Foreskin fibroblast (primary cell): ENCODE measurements at places on chromosomes 12 and 14.

GRCh38 chr12:115320967-115321366, 637.0 kb upstream of the TBX3 start:
- DNase-seq = no peak

DNA sequence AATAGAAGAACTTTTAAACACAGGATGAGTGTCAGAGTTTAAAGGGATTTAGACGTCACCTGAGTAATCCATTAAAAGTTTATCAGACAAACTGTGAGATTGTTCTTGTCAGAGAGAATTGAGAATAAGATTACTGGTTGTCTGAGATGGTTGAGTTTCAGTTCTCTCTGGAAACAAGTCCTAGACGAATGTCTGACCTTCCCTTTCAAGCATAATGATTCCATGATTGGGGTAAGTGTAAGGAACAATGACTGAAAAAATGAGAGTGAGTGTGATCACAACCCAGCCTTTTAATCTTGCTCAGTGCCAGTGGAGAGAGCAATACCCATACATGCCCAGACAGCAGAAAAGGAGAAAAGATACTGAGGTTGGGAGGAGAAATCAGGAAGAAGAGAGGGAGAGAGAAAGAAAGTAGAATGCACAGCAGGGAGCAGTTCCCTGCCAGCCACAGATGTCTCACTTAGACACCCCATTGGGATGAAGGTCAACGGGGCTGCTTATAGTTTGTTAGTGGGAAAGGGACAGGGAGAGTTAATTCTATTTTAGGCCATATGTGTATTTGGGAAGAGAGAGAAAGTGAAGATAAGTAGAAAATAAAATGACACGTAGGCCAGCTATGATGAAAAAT, 4.3 kb downstream of the GRIP1 start:
- DNase-seq = no peak

- no peak for DNase-seq
These were observed 18.3 kb downstream of the IL26 start for GRCh38 chr12:68207276-68207675.

GRCh38 chr14:22218728-22219127, 370.3 kb downstream of the DAD1 start:
- DNase-seq = no peak

DNA sequence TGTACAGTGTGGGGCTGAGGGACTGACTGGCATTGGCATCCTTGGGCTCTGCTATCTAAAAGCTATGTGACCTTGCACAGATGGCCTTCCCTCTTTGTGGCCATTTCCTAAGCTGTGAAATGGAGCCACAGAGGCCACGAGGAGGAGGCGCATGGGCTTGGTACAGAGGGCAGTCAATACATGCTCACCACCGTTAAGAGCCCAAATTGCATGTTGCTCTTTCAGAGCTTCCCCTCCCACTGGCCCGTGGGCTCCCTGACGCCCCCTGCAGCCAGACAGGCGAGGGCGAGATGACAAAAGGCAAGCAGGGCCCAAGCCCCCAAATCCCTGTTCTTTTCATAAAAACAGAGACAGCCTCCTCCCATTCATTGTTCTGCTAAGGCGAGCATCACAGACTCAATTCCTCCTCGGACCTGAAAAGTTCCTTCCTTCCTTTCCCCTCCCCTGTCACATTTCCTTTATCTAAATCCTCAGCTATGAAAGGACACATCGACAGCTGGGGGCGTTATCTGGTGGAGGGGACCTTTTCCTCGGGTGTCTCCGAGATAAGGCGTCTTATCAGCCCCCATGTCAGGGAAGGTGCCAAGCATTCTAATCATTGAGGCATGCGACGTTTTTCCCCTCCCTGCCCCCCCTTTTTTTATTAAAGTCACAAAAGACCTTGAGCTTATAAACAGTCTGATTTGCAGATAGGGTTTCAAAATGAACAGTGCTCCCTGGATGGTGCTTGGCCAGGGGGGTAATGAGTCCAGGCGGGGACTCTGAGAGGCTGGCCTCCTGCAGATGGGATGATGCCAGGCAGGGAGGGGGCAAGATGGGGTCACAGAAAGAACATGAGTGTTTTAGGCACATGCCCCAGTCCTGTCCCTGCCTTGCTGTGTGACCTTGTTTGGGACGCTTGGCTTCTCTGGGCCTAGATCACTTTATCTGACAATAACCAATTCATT, 26.4 kb downstream of the FAM222A start:
- DNase-seq = no peak
